ENCODE measurements at places on chromosomes 2 and 18. TPM values are rescaled to one million over a fixed set of nuclear protein-coding genes. Genes with fewer than 3 reads are reported as not detected.

DNA sequence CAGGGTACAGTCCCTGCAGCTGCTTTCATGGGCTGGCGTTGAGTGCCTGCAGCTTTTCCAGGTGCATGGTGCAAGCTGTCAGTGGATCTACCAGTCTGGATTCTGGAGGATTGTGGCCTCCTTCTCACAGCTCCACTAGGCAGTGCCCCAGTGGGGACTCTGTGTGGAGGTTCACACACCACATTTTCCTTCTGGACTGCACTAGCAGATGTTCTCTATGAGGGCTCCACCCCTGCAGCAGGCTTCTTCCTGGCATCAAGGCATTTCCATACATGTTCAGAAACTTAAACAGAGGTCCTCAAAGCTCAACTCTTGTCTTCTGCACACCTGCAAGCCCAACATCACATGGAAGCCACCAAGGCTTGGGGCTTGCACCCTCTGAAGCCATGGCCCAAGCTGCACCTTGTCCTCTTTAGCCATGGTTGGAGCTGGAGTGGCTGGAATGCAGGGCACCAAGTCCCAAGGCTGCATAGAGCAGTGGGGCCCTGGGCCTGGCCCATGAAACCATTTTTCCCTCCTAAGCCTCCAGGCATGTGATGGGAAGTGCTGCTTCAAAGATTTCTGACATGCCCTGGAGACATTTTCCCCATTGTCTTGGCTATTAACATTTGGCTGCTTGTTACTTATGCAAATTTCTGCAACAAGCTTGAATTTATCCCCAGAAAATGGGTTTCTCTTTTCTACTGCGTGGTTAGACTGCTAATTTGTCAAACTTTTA, 250.2 kb upstream of the COPS8 start:
- no peaks in the 10 kb centered on the region for H3K4me1 ChIP-seq
- H3K27me3 ChIP-seq: no peaks in the 10 kb centered on the region
- H3K36me3 ChIP-seq: no peaks in the 10 kb centered on the region
- no peak overlapping the region for H3K4me3 ChIP-seq

BOLL gene
- not detected for total RNA-seq

GRCh38 chr2:57890464-57890863, 156.1 kb upstream of the VRK2 start:
- peaks cover 25% of the 10 kb centered on the region for H3K4me1 ChIP-seq
- DNase-seq: peak; percentile 53

GALNT13 gene
- 2.6 TPM for total RNA-seq

DNA sequence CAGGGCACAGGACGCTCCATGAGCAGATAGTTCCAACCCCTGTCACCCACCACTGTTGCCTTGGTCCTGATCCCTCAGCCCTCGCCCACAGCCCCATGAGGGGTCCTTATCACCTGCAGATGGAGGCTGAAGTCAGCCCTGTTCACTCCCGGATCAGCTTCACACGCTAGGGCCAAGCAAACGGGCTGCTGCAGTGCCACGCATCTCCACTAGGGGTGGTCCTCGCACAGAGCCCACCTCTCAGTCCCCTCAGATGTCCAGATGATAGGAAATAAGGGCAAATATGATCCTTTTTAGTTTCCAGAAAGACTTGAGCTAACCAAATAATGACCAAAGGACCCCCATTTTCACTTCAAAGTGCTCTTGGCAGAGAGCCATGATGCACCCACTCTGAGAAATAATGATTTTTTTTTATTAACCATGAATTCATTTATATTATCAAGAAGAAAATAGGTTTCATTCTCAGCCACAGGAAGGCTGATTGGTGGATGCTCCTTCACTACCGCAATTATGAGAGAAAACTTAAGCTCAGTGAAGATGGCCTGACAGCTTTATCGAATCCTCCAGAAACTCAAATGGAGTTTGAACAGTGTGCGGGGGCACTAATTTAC, 71.9 kb upstream of the KLHL29 start:
- peaks cover 32% of the 10 kb centered on the region for H3K27me3 ChIP-seq
- H3K36me3 ChIP-seq: no peaks in the 10 kb centered on the region
- no peaks in the 10 kb centered on the region for H3K4me1 ChIP-seq
- DNase-seq: peak; percentile 25
- H3K4me3 ChIP-seq: no peak overlapping the region

GRCh38 chr18:75529394-75529793, 101.9 kb upstream of the SMIM21 start:
- H3K27ac ChIP-seq: no peak overlapping the region
- DNase-seq: no peak
- peaks cover 93% of the 10 kb centered on the region for H3K27me3 ChIP-seq
- H3K4me1 ChIP-seq: no peaks in the 10 kb centered on the region

DNA sequence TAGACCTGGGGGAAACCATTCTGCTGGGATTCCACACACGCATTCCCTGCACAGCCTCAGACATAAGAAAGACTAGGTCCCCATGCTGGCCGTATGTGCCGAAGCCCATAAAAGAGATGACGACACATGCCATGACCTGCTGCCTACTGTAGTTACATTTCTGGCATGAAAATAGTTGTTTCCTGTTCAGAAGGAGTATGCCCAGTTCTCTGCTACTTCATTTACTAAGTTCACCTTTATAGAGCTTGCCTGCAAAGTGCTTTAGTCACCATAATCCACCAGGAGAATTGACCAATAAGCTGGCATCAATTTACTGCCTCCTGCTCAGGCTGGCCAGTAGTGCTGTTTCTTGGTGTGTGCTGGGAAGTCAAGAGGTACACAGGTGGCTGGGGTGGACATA, 150.2 kb upstream of the ALPP start:
- H3K27ac ChIP-seq: no peak overlapping the region
- 0 out of 2 replicates have a peak, but pooled peaks cover 2% of the 10 kb centered on the region for H3K36me3 ChIP-seq
- DNase-seq: no peak
- no peaks in the 10 kb centered on the region for H3K27me3 ChIP-seq
- H3K4me3 ChIP-seq: no peak overlapping the region
- no peaks in the 10 kb centered on the region for H3K4me1 ChIP-seq

TSPYL6 gene
- not detected for total RNA-seq

CROCC2 gene
- not detected for total RNA-seq

DNA sequence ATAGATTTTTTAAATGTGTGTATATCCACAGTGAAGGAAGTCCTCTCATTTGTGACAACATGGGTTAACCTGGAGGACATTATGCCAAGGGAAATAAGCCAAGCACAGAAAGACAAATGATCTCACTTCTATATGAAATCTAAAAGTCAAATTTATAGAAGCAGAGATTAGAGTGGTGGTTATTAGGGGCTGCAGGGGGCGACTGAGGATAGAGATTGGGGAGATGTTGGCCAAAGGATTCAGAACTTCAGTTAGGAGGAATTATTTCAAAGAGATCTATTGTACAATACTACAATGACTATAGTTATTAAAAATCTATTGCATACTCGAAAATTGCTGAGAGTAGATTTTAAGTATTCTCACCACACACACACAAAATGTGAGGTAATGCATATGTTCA, 252.4 kb upstream of the SLC39A10 start:
- no peaks in the 10 kb centered on the region for H3K36me3 ChIP-seq
- no peak overlapping the region for H3K27ac ChIP-seq
- no peaks in the 10 kb centered on the region for H3K27me3 ChIP-seq
- DNase-seq: no peak
- no peak overlapping the region for H3K4me3 ChIP-seq

DNA sequence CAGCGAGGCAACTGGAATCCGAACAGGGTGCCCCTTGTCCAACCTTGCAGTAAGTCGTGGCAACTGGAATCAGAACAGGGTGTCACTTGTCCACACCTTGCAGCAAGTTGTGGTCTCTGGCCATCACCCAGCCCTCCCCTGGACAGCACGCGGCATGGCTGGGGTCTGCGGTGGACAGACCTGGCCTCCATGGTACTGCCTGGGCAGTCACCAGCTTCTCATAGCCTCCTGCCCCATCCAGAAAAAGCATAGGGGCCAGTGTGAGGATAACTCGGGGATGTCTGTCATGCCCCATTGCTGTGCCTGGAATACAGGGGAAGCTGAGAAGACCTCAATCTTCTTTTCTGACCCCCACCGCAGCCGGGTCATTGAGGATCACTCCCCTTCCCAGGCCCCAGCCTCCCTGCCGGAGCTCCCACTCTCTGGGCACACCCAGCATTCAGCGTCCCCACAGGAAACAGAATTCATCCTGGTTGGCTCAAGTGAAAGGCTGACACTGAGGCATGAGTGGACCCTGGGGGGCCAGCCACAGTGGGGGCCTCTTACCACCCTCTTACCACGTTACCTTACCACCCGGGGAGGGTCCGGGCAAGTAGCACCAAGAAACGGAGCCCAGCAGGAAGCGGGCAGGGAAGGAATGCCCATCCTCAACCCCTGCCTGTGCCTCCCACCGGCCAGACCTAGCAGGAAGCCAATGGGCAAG, 68.0 kb upstream of the RAB6C start:
- H3K4me3 ChIP-seq: no peak overlapping the region
- no peaks in the 10 kb centered on the region for H3K36me3 ChIP-seq
- no peak for DNase-seq
- no peak overlapping the region for H3K27ac ChIP-seq

- H3K4me3 ChIP-seq: no peak overlapping the region
- peaks cover 27% of the 10 kb centered on the region for H3K4me1 ChIP-seq
- DNase-seq: peak; percentile 39
- no peaks in the 10 kb centered on the region for H3K36me3 ChIP-seq
- H3K27me3 ChIP-seq: no peaks in the 10 kb centered on the region
Measured at GRCh38 chr2:18516112-18516511, 44.3 kb downstream of the RDH14 start.

TEKT4 gene
- total RNA-seq: not detected

EVA1A gene
- total RNA-seq: 70.8 TPM

GRCh38 chr18:9281780-9282179, 52.8 kb upstream of the TWSG1 start:
- no peak overlapping the region for H3K27ac ChIP-seq
- no peak for DNase-seq
- peaks cover 6% of the 10 kb centered on the region for H3K36me3 ChIP-seq
- H3K27me3 ChIP-seq: no peaks in the 10 kb centered on the region

GRCh38 chr2:204108330-204108751, 171.8 kb downstream of the ICOS start:
- no peak overlapping the region for H3K4me3 ChIP-seq
- H3K36me3 ChIP-seq: no peaks in the 10 kb centered on the region
- no peak overlapping the region for H3K27ac ChIP-seq
- DNase-seq: peak; percentile 45
- no peaks in the 10 kb centered on the region for H3K4me1 ChIP-seq

CAPN14 gene
- not detected for total RNA-seq

DNA sequence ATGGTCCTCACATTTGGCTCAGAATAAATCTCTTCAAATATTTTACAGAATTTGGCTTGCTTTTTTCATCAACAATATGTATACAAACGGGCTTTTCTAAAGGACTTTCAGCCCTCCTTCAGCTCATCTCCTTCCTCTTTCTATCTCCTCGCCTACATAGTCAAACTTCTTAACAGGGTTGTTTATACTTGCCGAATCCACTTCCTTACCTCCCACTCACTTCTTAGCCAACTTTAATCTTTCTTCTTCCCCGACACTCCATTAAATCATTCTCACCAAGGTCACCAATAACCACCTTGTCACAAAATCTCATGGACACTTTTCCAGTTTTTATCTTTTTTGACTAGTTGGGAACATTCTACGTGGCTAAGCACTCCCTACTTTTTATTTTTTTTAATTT, 325.2 kb downstream of the PLCL1 start:
- no peaks in the 10 kb centered on the region for H3K27me3 ChIP-seq
- no peaks in the 10 kb centered on the region for H3K4me1 ChIP-seq
- DNase-seq: no peak

- no peak for DNase-seq
- H3K36me3 ChIP-seq: no peaks in the 10 kb centered on the region
- H3K4me3 ChIP-seq: no peak overlapping the region
- H3K27ac ChIP-seq: no peak overlapping the region
Measured at GRCh38 chr2:232439758-232440135, 16.2 kb upstream of the ALPI start.

- H3K36me3 ChIP-seq: no peaks in the 10 kb centered on the region
- H3K27ac ChIP-seq: no peak overlapping the region
- H3K4me3 ChIP-seq: no peak overlapping the region
- no peaks in the 10 kb centered on the region for H3K4me1 ChIP-seq
- no peak for DNase-seq
Measured at GRCh38 chr2:8565399-8566154, 116.3 kb upstream of the ID2 start.

DNA sequence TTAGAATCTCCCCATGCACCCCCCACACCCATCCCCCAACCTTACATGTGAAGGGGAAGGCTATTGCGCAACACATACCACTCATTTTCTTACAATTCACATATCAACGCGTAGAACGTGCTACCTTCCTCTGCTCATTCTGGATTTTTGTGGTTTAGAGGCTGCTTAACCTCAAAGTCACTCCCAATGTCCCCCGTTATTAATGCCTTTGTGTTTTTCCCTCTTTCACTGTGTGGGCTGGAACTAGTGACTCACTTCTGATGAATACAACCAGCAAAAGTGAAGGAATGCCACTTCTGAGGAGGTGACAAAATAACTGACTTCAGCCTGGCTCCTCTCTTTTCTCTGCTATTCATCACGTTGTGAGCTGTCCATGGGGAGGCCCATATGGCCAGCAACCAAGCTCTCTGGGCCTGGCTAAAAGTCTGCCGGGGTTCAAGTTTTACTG, 342.5 kb upstream of the NXPH2 start:
- peak; percentile 96 for DNase-seq
- 0 out of 2 replicates have a peak overlapping the region, but pooled peaks have one; percentile 5 for H3K4me3 ChIP-seq
- peaks cover 28% of the 10 kb centered on the region for H3K4me1 ChIP-seq
- no peaks in the 10 kb centered on the region for H3K36me3 ChIP-seq

DNA sequence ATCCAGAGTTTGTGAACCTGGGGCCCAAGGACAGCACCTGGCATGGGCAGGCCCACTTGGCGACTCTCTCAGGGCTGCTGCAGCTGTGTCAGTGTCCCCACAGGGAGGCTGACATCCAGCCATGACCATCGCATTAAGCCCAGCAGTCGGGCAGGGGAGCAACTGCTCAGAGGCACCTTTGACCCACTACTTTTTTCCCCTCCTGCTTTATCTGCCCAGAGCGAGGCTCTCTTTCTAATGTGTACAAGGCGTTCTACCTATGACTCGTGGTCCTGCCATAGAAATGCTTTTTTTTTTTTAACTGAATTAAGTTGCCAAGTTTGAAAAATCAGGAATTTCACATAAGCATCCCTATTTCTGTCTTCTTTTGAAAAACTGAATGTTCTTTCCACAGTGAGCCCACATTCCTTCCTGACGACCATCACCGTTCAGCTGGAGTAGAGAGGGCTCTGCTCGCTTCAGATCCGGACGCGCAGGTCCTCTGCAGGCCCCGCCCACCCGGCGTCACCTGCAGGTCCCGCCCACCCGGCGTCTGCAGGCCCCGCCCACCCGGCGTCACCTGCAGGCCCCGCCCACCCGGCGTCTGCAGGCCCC, 403 bp upstream of the CLUL1 start:
- no peaks in the 10 kb centered on the region for H3K36me3 ChIP-seq
- peaks cover 60% of the 10 kb centered on the region for H3K27me3 ChIP-seq
- no peak overlapping the region for H3K27ac ChIP-seq
- DNase-seq: peak; percentile 61
- H3K4me1 ChIP-seq: peaks cover 10% of the 10 kb centered on the region

GRCh38 chr2:152558158-152558984, 158.9 kb downstream of the PRPF40A start:
- DNase-seq: peak; percentile 72
- peak overlapping the region; percentile 47 for H3K27ac ChIP-seq
- H3K4me3 ChIP-seq: no peak overlapping the region

GRCh38 chr2:121019756-121020155, 265.2 kb downstream of the TFCP2L1 start:
- no peaks in the 10 kb centered on the region for H3K27me3 ChIP-seq
- H3K36me3 ChIP-seq: no peaks in the 10 kb centered on the region
- DNase-seq: no peak
- no peaks in the 10 kb centered on the region for H3K4me1 ChIP-seq
- H3K27ac ChIP-seq: no peak overlapping the region

GRCh38 chr18:42583283-42583731, 532.2 kb downstream of the RIT2 start:
- H3K27me3 ChIP-seq: no peaks in the 10 kb centered on the region
- DNase-seq: no peak
- H3K4me3 ChIP-seq: no peak overlapping the region
- H3K4me1 ChIP-seq: no peaks in the 10 kb centered on the region
